Esophagus squamous epithelium (tissue), 5 donors: ENCODE measurements at places on chromosomes 5 and 9.

DNA sequence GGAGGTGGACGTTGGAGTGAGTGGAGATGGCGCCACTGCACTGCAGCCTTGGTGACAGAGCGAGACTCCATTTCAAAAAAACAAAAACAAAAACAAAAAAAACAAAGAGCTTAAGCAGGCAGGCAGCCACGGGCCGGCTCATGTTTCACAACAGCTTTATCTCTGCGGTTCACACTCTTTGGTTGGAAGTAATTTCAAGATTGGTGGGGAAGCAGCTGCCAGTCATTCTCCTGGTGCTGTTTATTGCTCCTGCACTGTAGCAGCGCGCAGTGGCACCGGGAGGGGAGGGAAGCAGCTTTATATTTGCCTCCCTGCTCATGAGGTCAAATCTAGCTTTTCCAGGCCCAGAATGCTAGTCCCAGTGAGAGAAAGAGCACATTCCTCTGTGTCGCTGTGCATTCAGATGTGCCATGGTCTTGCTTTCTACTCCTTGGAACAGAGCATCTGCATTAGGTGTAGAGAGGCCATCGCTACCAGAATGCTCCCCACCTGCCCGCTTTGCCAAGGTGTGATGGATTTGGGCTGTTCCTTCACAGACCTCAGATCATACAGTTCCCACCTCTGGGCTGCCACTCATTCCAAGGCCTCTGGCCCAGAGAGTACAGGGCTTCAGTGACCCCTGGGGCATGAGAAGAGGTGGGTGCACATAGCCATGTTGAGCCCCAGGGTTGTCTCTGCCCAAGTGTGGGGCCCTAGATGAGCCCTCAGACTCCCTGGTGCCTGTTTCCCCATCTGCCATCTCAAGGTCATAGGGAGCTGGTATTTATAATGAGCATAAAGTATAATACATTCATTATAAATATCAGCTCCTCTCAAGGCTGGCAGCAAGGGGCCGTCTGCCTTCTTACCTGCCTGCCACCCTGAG lies 270.4 kb downstream of the MED10 start:
- no peak for DNase-seq

- DNase-seq: no peak
Observed at GRCh38 chr5:134523543-134524271, 1.8 kb upstream of the JADE2 start.

- DNase-seq: no peak
Observed at GRCh38 chr9:108615152-108615551, 240.6 kb downstream of the ACTL7B start.

DNA sequence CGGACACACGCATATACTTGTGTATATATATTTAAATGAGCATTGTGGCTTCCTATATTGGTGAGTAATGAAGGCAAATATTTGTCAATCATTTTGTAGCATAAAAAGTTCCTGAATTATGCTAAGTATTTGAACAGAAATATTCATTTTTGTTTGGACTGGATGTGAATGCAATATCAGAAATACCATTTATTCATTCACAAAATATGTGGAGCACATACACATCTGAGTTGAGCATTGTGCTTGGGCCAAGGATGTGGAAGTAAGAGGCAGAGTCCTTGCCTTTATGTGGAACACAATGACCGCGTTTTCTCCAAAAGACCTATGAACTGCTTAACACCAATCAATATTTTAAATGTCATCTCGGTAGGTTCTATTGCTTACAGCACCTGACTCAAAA lies 1086.5 kb downstream of the NR2F1-AS1 start:
- no peak for DNase-seq

DNA sequence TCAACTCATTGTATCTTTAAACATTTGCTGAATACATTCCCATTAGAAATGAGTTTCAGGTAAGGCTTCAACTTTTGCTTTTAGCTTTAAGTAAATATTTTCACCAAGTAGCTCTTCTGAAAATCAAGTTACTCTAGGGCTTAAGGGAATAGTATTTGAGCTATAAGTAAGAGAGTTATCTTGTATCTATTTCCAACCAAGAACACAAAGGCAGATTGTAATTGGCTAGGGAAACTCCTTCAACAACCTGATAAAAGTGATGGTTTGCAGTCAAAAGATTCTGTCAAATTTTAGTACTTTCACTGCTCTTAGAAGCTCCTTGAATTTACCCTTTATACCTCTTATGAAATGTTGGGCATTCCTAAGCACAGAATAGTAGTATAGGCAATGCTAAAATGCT lies 13.0 kb downstream of the ELL2 start:
- DNase-seq: no peak

- no peak for DNase-seq
Observed at GRCh38 chr9:14788846-14789245, 66.3 kb upstream of the CER1 start.

GRCh38 chr5:67206461-67206860 lies 9.9 kb upstream of the CD180 start:
- no peak for DNase-seq

DNA sequence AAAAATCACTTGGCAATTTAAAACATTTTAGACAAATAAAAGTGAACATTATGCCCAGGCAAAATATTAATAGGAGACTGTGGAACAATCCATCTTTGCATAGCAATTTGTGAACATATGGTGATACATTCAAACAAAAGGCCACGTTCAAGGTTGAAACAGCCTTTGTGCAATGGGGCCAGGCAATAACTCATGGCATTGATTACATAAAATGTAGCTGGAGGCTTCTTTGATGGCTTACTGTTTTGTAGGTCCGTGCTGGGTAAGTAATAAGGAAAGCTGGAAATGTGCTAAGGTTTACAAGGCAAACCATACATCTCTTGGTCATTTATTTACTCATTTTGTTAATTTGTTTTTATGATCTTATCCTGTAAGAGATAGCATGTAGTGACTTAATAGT lies 651.8 kb downstream of the KCTD16 start:
- DNase-seq: no peak

DNA sequence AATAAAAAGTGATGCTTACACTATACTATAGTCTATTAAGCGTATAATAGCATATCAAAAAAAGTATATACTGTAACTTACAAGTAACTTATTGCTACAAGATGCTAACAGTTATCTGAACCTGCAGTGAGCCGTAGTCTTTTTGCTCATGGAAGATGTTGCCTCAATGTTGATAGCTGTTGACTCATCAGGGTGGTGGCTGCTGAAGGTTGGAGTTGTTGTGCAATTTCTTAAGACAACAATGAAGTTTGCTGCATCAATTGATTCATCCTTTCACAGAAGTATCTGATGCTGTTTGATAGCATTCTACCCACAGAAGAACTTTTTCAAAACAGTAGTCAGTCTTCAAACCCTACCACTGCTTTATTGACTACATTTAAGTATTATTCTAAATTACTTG lies 7.8 kb upstream of the C9orf40 start:
- no peak for DNase-seq

DNA sequence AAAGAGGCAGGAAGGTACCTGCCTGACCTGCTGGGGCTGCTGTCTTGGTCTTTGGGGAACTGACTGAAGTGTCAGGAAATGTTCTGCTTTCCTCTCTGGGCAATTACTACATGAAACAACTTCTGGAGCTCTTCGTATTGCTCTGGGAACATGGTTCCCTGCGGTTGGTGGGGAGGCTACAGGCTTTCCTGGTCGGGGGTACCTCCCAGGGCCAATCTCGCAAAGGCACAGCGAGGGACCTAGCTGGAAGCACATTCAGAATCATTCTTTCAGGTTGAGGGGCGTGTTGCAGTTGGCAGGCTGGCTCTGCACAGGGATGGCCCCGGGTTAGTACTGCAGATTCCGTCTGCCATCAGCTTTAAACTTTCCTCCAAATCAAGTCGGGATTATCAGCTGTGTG lies 88.9 kb upstream of the RANBP3L start:
- no peak for DNase-seq

DNA sequence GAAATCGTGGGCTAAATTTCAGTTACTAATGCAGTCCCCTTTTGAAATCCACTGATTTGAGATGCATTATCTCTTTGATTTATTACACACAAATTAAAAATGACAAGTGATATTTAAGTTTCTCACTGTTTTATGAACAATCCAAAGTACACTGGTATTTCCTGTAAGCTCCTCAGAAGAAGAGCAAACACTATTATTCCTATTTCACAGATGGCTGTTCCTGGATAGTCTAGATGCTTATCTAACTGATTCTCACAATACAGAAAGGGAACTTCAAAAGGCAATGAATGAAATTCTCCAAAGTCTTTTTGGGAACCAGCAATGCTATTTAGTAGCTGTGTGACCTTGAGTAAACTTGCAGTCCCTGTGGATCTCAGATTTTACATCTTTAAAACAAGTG lies 404.7 kb upstream of the DAB2 start:
- no peak for DNase-seq

- DNase-seq: no peak
Observed at GRCh38 chr5:105789246-105789645, 1881.5 kb downstream of the EFNA5 start.

DNA sequence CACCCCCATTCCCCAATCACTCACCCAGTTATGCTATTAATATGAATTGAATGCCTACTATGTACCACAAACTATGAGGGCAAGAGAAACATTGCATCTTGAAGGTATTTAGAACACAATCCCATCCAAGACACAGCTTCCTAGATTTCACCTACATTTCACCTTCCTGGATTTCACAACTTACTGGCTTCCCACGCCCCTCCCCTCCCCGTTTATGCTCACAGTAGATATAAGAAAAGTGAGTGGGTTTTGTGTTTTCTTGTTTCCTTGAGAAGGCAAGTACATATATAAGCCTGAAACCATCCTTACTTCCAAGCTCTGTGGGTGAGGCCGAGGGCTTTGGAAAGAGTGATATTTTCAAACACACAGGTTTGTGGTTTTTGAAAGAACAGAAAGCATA lies 465.0 kb downstream of the BNC2 start:
- no peak for DNase-seq

GRCh38 chr9:129496473-129497004 lies 124.4 kb downstream of the C9orf50 start:
- no peak for DNase-seq

DNA sequence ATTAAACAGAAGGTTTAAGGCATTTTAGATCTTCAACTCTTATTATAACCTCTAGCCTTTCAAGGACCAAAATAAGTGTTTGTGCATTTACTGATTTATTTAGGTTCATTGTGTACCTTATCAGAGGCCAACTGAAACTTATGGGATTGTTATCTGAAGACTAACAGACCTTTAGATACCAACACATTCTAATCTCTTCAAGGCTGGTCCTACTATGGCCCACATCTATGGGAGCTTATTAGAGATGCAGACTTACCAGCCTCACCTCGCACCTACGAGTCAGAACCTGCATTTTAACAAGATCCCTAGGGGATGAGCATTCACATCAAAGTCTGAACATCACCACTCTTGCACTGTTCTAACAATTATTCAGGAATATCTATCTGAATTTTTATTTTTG lies 1.9 kb downstream of the IARS1 start:
- no peak for DNase-seq

- no peak for DNase-seq
Observed at GRCh38 chr5:36384845-36385244, 83.1 kb upstream of the RANBP3L start.

DNA sequence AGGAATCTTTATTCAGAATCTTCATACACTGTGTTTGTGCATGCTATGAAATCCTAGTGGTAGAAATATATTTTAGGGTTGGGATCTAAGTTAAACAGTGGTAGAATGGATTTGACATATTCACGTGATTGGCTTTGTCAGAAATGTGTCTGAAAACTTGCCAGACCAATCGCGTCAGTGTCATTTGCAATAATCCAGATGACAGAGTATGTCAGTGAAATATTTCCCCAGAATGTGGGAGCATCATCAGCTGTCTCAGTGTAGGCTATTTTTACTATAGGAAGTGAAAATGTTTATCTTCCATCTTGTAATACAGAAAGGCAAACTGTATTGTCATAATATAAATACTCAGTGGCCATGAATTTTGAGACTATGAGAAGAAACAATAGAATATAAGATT lies 220.6 kb upstream of the EDIL3 start:
- no peak for DNase-seq

DNA sequence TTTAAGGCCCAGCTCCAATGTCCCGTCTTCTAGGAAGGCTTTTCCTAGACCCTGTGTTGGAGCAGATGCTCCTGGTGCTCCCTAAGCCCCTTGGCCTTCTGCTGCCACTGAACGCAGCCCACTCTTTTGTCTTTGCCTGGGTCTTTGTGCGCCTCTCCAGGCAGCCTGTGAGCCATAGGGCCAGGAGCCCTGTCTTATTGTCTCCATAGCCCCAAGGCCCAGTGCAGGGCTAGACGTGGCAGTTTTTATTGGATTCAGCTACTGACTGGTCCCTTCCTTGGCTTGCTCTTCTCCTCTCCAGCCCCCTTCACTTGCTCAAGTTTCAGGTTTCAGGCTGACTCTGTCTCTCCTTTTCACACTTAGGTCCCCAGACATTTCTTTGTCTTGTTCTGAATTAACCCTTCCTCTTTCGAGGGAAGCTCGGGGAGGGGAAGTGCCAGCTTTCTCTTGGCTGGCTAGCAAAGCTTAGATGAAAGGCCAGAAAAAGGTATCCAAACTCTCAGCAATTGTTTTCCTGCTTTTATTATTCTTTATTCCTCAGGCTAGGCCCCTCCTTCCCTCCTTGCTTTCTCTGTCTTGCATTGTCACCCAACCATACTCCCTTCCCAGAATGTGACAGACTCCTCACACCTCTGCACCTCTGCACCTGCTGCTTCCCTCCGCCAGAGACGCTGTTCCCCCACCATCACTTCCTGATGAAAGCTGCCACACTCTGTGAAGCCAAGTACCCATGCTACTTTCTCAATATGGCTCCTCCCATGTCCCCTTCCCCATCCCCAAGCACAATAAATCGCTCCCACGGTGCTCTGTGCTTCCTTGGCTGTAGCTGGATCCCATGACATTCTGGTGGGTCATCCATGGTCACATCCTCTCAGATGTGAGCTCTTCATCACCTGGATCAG lies 101.6 kb upstream of the CPEB4 start:
- no peak for DNase-seq

GRCh38 chr5:58462154-58462553 lies 2.3 kb upstream of the PLK2 start:
- no peak for DNase-seq

DNA sequence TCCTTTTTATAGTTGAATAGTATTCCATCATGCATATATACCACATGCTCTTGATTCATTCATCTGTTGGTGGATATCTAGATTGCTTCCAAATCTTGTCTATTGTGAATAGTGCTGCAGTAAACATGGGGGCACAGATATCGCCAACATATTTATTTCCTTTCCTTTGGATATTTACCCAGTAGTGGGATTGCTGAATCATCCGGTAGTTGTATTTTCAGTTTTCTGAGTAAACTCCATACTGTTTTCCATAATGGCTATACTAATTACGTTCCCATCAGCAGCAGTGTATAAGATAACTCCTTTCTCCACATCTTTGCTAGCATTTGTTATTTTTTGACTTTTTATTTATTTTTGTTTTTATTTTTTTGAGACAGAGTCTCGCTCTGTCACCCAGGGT lies 3.3 kb downstream of the SNX2 start:
- no peak for DNase-seq
